ENCODE measurements at places on chromosomes 5 and 9. TPM values are rescaled to one million over a fixed set of nuclear protein-coding genes. Genes with fewer than 3 reads are reported as not detected.

The PCAT7 gene
- total RNA-seq, result 1.1 TPM

The PCDHGB1 gene
- 1.9 TPM for total RNA-seq

The ZNF354C gene
- total RNA-seq, result 0.78 TPM

The ZDHHC12 gene
- total RNA-seq, result 86.5 TPM

The ACTL7B gene
- not detected for total RNA-seq

The CD14 gene
- total RNA-seq, result 3.8 TPM
